ENCODE measurements at places on chromosomes 2 and 18.
A peak's percentile ranks its signal among the peaks of the same experiment; 100 is the strongest.

DNA sequence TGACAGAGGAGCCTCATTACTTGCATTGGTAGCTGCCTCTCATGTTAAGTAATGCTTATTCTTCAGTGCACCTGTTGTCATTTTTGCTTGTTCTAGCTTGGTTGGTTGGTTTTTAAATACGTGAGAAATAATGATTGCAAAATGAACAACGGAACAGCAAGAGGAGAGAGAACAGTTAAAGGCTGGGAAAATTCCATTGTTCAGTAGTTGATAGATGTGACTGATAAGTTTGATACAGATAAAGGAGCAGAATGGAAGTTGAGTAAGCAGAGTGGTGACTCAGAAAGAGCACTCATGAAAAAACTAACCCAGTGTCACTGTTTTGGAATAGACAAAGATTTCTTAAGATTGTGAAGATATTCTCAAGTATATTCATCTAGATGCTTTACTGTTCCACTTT is 50.5 kb downstream of the MTA3 start:
- peak; percentile 77 for DNase-seq

DNA sequence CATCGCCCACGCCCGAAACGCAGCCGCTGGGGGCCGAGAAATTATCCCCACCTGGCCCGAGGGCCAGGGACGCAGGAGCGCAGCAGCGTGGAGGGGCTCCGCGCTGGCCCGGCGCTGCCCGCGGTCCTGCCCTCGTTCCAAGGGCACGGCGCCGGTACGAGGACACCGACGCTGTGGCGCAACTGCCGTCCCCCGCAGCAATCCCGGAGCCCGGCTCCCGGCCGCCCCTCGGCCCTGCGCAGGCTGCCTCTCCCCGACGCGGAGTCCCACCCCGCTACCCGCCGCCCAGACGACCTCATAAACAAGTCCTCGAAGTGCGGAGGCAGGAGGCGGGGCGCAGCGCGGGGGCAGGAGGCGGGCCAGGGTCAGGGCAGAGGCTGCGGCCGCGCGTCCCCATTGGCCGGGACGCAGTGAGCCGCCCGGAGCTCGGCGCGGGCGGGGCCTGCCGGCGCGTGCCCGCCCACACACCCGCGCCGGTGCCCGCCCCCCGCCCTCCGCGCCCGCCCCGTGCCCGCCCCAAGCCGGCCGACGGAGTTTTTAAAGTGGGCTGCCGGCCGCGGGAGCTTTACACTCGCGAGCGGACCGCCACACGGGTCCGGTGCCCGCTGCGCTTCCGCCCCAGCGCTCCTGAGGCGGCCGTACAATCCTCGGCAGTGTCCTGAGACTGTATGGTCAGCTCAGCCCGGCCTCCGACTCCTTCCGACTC is at the start of gene EPAS1:
TSS of gene EPAS1 (plus strand) at position 568 of the 706 bp plus-strand sequence. CDS start 505 bp downstream, outside the sequence.
- peak; percentile 93 for DNase-seq

- no peak for DNase-seq
Measured at GRCh38 chr2:191270306-191271161, 25.3 kb downstream of the MYO1B start.

GRCh38 chr18:44128365-44128764 is 552.3 kb upstream of the SETBP1 start:
- peak; percentile 42 for DNase-seq

- no peak for DNase-seq
Measured at GRCh38 chr18:80245781-80246444, 1.4 kb downstream of the PARD6G start.

DNA sequence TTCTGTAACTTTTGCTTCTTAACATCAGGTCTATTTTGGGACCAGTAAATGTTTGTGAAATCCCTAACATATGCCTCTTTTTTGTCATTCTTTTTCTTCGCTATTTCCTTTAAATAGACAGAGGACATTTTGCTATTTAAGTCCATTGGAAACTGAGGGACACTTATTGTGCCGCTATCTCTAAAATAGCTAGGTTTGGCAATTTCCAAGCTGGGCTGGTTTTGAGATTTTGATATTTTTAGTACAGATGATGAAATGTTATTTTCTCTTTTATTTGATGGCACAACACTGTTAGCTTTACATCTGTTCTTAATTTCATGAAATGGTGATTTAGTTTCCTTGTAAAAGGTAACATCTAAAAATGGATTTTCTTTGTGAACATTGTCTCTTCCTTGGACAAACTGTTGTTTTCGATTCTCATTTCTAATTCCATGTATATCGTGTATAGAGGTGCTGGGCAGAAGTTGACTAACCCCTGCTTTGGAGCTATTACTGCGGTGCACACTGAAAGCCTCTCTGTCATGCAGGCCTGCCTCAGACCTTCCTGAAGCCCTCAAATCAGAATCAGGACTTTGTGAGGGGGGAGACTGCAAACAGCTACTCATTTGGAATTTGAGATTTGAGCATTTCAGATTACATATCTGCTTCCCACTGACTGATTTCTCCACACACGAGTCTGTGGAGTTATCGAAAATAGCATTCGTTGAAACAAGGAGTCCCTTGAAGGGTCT is 594 bp downstream of the RAD51AP2 start:
- DNase-seq, result peak; percentile 56

DNA sequence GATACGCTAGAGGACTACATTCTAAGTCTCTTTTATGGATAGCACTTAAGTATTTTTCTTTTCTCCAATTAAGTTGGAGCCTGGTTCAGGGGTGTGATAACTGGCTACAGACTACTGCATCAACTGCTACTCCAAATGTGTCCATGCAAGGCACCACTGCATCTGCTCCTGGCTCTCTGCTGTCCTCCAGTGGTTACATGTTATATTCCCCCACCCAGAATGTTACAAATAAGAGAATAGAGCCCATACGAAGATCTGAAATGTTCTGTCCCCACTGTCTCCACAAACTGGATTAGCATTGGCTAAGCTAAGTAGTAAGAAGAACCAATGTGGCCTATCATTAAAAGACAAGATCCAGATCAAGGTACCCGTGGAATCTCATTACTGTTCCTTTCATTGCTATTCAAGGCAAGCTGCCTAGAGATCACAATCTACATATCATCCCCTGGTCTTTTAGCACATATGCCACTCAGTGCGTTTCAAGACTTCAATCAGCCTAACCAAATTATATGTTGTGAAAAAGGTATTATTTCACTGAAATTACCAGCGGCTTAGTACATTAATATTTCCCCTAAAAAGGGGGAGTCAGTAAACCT is 308.3 kb upstream of the SLC8A1 start:
- peak; percentile 75 for DNase-seq

GRCh38 chr18:28176948-28177827 is at the start of gene CDH2:
TSS of gene CDH2 (minus strand) at chr18:28177130. CDS start at chr18:28177022, 108 bp downstream.
- peak; percentile 89 for DNase-seq

- DNase-seq, result peak; percentile 91
Measured at GRCh38 chr2:48531141-48531648, 1.2 kb downstream of the STON1 start.
